ENCODE measurements at places on chromosomes 4 and X.

DNA sequence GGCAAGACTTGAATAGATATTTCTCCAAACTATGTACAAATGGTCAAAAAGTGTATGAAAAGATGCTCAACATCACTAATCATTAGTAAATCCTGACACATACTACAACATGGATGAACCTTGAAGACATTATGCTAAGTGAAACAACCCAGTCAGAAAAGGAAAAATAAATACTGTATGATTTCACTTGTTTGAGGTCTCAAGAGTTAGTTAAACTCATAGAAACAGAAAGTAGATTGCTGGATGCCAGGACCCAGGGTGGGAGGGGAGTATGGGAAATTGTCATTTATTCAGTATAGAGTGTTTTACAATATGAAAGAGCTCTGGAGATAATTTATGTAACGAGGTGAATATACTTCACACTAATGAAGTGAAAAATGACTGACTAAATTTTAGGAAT lies 32.4 kb downstream of the PRMT9 start:
- no peak for DNase-seq

- no peak for DNase-seq
These were observed 8.0 kb upstream of the KCNE5 start for GRCh38 chrX:109632906-109633504.

DNA sequence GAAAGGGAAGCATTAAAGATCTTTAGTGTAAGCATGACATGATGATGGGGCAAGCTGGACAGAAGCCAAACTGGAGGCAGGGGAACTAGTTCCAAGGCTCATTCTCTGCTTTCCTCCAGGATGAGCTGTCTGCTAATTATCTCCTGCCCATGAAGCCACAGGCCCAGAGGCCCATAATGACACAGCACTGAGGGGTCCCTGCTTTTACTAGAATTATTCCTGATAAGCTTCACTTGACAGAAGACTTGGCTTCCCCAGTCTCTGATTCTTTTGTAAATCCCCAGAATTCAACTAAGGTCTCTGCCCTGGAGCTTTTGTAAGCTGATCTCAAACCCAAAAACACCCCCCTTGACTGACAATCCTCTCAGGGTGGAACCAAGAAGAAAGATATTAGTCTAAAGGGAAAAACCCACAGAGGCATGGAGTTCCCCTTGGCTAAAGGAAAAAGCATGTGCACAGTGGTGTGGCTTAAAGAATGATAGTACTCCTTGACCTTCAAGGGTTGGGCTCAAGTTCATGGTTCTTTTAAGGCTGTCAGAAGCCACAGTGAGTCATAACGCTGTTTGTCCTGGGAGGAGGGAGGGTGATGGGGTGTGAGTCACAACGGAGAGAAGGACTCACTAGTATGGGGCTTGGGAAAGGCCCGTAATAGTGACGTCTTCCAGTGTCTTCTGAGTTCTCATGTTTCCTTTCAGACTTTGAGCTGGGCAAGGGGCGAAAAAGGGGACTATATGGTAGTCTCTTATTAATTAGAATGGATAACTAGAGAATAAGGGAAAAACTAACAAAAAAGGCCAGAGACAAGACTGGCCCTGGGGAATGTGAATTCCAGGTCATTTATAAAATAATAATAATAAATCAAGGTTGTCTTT lies 146.0 kb upstream of the CPEB2 start:
- DNase-seq, result peak; percentile 15

GRCh38 chrX:150536455-150537116 lies 31.8 kb upstream of the MTM1 start:
- DNase-seq, result no peak

- DNase-seq, result no peak
These were observed 26.3 kb downstream of the UPF3B start for GRCh38 chrX:119826399-119826959.

- no peak for DNase-seq
These were observed 7.8 kb upstream of the BOD1L1 start for GRCh38 chr4:13635286-13635799.

DNA sequence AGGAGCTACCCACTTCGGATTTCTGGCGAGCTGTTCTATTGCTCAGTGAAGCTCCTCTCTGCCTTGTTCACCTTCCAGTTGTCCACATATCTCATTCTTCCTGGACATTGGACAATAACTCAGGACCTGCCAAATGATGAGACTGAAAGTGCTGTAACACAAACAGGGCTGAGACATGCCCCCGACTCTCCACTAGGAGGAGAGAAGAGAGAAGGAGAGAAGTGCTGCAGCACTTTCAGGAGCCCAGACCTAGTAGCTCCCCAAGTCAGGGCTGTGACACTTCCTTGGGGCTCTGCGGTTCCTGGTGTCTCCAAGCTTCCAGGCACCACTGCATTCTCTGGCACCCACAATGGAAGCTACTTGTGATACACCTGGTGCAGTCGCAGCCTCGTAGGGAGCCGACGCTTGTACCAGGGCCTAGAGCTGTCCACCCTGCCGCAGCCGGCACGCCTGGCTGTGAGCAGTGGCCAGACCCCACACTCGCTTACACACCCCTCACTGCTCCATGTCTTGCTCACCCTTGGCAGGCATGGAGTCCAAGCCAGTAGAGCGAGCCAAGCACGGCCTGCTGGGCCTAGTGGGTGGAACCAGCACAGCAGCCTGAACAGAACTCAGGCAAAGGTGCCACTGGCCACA lies 234.9 kb downstream of the TECRL start:
- DNase-seq, result no peak
